Osteoblast (primary cell): ENCODE measurements at places on chromosomes 7 and 10. TPM values are rescaled to one million over a fixed set of nuclear protein-coding genes. Genes with fewer than 3 reads are reported as not detected.

GRM3 gene
- total RNA-seq: not detected in 2 replicates

SKIDA1 gene
- 0.29 and 0.36 TPM in 2 replicates for total RNA-seq

TSPAN15 gene
- 0.59 and 0.72 TPM in 2 replicates for total RNA-seq

SCART1 gene
- total RNA-seq: 5.1 and 5.6 TPM in 2 replicates

GBX1 gene
- total RNA-seq: not detected in 2 replicates

INMT gene
- 0.72 and 1.5 TPM in 2 replicates for total RNA-seq

ZNF775 gene
- total RNA-seq: 5.0 and 6.2 TPM in 2 replicates

GDF2 gene
- total RNA-seq: not detected in 2 replicates

GRM8 gene
- not detected in 2 replicates for total RNA-seq

ARL3 gene
- total RNA-seq: 5.3 and 5.8 TPM in 2 replicates

PTF1A gene
- not detected in 2 replicates for total RNA-seq

FLNC gene
- total RNA-seq: 93.7 and 130 TPM in 2 replicates

CRYGN gene
- 0.59 and 0.72 TPM in 2 replicates for total RNA-seq

LRRTM3 gene
- total RNA-seq: not detected in 2 replicates

EN2 gene
- under 0.01 TPM in 1 of 2 replicates, not detected in the other for total RNA-seq

FOXK1 gene
- 26.2 and 31.8 TPM in 2 replicates for total RNA-seq

ITPRID1 gene
- total RNA-seq: not detected in 2 replicates

SH2B2 gene
- total RNA-seq: 2.1 and 2.2 TPM in 2 replicates

DNTT gene
- total RNA-seq: not detected in 2 replicates

CALY gene
- total RNA-seq: not detected in 2 replicates

FIS1 gene
- total RNA-seq: 118 and 136 TPM in 2 replicates

POT1 gene
- 23.5 and 30.1 TPM in 2 replicates for total RNA-seq

FAM25G gene
- not detected in 2 replicates for total RNA-seq

ZMIZ1 gene
- total RNA-seq: 40.9 and 50.4 TPM in 2 replicates

ZNF722 gene
- not detected in 2 replicates for total RNA-seq

HOXA2 gene
- total RNA-seq: 0.36 and 0.59 TPM in 2 replicates

ANKRD2 gene
- total RNA-seq: 0.29 and 0.72 TPM in 2 replicates

LMBR1 gene
- 39.4 and 44.8 TPM in 2 replicates for total RNA-seq

PRRT4 gene
- not detected in 2 replicates for total RNA-seq

GALNT17 gene
- total RNA-seq: 0.29 and 0.36 TPM in 2 replicates

SAMD9 gene
- total RNA-seq: 29.3 and 30.4 TPM in 2 replicates
